HCT116 (cell line): ENCODE measurements at places on chromosomes 5 and 9. TPM values are rescaled to one million over a fixed set of nuclear protein-coding genes. Genes with fewer than 3 reads are reported as not detected.

DNA sequence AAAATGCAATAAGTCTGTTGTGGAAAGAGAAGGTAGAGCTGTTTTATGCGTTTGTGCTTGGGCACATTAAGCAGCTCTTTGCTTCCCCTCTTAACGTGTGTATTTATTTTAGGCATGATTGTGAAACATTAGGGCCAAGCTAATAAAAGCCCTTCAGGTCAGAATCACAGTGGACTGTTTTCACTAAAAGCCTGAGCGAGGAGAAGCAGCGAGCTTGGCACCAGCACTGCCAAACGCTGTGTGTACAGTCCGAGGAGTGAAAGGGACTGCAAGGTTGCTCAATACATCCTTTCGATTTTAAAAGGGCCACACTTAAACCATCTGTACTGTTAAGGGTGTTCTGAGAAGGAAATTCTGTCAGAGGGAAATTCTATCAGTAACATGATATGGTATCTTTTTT lies 107.2 kb upstream of the CKMT2 start:
- no peak for DNase-seq

DNA sequence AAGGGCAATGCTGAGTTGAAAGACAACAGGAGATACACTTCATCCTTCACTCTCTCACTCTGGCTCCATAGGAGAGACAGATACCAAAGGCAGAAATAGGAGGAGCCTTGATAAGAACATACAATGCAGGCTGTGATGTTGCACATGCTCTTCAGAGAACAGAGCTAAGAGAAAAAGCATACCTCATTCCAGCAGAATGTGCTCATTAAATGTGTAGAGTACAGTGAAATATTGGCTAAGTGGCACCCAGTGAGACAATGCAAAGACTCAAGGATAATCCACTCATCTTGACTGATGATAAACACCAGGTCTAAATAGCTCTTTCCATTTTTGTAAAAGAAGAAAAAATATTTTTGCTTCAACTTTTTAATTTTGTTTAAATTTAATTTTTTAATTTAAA lies 139.7 kb downstream of the OR2K2 start:
- no peak for DNase-seq

DNA sequence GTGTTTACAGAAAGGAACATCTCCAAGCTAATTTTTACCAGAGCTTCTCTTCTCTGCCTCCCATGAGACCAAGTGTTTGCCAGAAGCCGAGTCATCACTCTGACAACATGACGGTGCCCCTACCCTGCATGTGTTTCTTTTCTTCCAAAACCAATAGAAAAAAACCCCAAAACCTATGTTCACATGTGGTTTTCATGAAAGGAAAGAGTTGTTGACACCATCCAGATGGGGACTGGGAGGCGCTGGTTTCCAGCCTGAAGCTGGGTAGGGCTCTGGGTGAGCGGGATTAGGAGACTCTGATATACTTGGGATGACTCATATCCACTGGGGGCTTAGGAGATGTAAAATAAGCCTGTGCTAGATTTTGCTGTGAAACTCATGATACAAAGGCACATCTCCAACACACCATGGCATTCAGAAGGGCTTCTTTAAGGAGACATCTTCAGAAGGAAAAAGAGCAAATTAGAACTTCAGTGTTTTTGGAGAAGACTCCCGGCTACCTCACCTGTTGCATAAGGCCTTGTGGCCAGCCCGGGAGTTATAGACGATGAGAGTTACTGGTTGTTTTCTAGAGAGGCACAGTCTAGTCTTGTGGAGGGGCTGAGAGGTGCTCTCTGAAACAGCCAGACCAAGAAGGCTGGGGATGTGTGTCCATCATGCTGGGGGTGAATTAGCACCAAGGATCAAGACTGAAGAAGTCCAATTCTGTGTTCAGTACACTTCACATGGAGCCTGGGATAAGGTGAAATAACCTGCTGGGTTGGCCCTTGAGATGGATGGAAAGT lies 108.9 kb upstream of the LHFPL2 start:
- DNase-seq = no peak

DNA sequence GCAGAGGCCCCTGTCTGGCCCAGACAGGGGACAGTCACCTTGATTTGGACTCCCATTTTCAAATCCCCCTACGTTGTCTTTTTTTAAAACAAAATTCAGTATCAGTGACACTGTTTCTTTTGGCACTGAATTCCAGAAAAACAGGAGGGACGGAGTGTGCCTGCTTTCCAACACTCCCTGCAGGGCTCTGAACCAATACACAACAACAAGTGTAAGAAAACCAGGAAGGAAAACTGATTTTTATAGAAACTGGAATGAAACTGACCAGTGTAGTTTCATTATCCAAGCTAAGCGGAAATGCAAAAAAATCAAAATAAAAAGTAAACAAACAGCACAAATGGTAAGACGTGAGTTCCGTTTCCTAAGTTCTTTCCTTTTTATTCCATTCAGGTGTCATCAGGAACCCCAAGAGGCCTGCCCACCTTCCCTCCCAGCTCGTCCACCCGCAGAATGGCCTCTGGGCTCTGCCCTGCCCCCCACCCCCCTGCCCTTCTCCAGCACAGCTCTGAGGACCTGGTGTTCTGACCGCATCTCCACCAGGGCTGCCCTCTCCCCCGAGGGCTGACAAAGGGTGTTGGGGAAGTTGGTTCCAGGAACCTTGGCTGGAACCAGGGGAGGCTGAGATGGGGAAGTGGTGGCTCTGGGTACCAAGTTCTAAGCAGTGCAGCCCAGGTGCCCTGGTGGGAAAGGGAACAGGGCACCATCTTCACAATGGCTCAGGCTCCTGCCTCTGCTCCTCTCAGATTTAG lies 73.6 kb downstream of the PSD2 start:
- no peak for DNase-seq

Gene HMGCR
- 101 TPM for total RNA-seq

Gene ZDHHC11B
- total RNA-seq = 3.8 TPM

Gene FYB1
- total RNA-seq = 0.42 TPM

Gene F12
- total RNA-seq = 30.0 TPM
